Central memory CD8-positive, alpha-beta T cell (primary cell): ENCODE measurements at places on chromosomes 7 and 10.

DNA sequence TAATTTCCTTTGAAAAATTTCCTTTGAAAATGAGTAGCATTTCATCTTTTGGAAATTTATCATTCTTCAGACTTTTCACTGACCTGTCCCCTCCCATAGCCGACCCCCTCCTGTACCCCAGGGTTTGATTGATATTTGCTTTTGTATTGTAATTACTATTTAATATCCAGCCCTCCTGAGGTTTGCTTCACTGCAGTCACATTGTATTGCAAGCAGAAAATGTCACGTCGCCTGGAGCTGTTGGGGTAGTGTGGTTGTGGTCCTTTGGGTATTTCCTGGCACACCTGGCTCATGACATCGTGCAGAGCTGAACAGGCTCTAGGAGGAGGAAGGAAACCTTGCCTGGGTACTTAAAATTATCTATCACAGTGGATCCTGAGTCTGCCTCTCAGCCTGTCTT is 116.1 kb downstream of the INSYN2A start:
- no peak for DNase-seq

GRCh38 chr7:69673074-69673473 is 74.8 kb downstream of the AUTS2 start:
- DNase-seq, result no peak

DNA sequence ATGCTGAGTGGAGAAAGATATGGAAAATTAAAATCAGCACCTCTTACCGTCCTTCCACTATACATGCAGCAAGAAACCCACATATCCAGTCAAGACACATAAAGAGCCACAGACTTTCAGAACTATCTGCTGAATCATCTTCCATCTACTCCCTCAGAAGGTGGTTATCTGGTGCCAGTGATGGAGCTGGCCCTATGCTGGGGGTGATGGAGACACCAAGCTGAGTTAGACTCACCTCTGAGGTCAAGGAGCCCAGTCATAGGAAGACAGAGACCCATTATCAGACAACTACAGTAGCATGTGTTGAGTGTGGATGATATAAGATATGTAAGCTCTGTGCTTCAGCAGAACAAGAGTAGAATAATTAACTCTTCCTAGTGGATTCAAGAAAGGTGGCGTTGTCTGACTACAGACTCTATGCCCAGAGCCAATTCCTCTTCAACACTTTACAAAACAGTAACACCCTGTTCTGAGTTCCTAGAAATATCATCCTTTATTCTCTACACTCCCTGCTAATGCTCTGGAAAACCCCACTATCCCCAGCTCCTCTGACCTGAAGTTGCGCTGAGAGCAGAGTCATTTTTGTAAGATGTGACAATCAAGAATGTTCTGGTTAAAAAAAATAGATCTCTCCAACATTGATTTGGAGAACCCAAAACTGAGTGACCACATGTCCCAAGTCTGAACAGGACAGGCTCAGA is 14.3 kb downstream of the CYP3A5 start:
- DNase-seq, result no peak

DNA sequence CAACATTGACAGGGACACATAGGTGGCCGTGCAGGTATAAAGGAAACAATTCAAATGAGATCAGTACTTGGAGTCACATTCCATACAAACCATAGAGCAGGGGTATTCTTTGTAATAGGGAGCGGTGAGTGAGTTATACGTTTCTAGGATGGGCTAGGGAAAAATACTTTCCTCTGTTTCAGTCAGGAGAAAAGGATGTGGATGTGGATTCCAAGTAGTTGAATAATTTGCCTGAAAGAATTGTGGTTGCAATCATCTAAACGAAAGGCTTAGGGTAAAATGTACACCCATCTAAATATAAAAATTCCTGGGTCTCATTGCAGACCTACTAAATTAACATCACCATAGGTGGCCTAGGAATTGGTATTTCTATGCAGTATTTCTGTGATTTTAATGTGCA is 270.7 kb upstream of the IGFBP3 start:
- DNase-seq, result no peak

DNA sequence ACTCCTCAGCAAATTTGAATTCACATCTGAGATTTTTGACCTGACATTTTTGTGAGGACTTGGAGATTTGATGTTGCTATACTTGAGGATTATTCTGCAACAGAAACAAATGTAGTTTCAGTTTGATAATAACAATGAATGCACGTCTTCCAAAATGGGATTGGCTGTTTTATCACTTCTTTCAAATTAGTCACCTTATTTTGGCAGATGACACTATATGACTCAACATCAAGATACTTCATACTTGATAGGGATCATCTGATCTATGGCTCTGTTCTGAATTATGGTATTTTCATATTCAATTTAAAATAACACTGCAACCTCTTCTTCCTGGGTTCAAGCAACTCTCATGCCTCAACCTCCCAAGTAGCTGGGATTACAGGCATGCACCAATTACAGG is 24.2 kb downstream of the ARL5B start:
- no peak for DNase-seq

DNA sequence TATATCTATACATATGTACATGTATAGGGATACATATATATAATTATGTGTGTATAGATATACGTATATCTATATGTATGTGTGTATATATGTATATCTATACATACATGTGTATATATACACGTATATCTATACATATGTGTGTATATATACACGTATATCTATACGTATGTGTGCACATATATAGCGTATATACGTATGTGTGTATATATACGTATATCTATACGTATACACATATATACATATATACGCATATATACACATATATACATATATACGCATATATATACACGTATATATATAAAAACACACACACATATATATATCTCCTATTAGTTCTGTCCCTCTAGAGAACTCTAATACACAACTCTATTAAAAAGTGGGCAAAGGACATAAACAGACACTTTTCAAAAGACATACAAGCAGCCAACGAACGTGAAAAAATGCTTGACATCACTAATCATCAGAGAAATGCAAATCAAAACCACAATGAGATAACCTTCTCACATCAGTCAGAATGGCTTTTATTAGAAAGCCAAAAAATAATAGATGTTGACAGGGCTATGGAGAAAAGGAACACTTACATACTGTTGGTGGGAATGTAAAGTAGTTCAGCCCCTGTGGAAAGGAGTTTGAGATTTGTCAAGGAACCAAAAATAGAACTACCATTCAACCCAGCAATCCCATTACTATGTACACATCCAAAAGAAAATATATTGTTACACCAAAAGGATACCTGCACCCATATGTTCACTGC is 22.0 kb upstream of the TMEM120A start:
- no peak for DNase-seq

DNA sequence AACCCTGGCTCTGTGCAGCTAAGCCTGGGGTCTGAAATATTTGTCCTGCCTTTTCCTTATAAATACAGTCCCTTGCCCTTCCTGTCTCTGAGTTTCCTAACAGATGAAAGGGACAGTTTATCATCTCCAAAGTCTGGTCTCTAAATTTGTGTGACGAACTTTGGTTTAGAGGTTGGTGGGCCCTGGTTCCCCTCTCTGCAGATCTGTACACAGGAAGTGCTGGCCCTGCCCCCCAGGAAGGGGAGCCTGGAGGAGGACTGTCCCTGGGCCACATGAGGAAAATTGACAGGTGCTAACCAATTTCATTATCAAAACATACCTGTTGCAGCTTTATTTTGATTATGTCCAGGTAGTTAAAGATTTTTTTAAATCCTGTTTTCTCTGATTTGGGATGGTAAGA is 34.5 kb downstream of the PPP2R2D start:
- no peak for DNase-seq

DNA sequence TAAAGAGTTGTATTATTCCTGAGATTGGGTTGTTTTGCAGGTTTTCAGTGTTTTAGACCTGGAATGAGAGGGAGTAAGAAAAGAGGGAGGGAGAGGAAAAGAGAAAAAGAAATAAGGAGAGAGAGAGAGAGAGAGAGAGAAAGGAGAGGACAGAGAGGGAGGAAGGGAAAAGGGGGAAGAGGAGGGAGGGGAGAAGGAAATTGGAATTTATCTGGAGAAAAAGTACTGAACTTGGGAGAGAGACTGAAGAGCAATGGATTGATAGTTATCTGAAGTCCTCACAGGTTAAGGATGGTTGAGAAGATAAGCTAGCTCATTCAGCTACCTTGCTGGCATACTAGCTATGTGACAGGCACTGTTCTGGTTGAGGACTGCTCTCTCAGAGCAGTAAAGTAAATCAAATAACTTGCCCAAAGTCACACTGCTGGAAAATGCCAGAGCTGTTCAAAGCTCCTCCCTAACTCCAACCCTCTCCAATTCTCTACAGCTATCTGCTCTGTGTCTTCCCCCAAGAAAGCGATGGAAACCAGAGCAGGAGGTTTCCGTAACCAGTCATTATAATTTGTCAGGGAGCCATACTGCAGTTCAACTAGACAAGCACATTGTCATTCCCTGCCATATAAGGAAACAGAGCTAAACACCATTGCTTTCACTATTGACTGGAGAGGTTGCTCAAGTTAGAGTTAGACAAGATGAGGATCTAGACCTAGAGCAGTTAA is 10.7 kb downstream of the CALD1 start:
- DNase-seq, result no peak

- DNase-seq, result peak; percentile 53
Observed at GRCh38 chr10:11863353-11864109, 40.4 kb downstream of the PROSER2 start.

- no peak for DNase-seq
Observed at GRCh38 chr7:137454767-137455166, 111.2 kb upstream of the PTN start.

DNA sequence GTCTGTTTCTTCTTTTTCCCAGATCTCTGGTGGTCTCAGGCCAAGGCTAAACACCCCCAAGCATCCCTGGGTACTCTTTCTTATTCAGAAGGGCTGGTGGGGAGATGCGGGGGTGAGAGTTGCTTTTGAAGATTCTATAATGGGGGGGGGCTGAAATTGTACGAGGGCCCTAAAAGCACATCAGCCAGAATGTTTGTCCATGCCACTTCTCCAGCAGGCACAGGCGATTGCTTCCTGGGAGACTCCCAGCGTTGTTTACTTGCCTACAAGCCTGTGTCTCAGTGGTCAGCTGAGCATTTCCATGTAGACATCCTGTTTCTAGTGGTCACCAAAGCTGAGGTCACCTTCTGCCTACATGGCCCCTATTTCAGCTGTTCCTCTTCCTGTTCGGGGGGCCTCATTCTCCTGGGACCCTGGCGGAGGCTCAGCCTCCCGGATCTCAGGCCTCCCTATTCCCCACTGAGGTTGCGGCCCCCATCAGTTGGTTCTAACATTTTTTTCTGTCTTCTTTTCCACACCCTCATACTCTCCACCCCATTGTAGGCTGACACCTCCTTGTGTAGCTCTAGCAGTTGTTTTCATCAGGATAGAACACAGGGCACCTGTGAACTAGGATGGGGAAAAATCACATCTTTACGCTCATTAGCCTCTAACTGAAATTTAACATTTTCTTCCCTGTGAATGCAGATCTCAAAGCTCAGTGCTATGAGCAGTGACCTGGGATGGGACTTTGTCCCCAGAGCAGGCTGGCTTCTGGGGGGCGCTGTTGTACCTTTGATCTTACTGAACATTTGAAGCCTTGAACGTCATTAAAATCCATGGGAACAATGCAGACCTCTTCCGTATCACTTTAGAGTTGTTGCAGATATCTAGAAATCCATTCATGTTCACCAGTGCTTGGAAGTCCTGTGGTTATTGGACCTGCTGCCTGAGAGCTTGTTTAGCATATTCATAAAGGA is 286.5 kb downstream of the GLRX3 start:
- no peak for DNase-seq

DNA sequence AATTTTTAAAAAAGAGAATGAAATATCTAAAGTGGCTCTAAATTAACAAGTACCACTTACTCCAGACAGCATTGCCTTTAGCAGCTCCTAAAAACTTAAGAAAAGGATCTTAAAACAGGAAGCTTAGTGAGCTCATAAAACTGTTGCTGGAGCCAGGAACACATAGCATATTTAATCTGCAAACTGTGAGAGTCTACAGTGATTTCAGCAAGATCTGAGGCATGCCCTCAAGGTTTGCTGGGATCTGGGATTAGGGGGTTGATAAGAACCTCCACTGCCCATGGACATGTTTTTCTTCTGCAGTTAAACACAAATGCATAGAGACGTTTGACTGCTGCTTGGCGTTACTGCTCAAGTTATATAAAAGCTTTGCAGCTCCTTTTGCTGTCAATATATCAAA is 3.8 kb downstream of the GLI3 start:
- DNase-seq, result no peak

GRCh38 chr7:149686011-149686410 is 87.4 kb downstream of the ZNF467 start:
- DNase-seq, result no peak

DNA sequence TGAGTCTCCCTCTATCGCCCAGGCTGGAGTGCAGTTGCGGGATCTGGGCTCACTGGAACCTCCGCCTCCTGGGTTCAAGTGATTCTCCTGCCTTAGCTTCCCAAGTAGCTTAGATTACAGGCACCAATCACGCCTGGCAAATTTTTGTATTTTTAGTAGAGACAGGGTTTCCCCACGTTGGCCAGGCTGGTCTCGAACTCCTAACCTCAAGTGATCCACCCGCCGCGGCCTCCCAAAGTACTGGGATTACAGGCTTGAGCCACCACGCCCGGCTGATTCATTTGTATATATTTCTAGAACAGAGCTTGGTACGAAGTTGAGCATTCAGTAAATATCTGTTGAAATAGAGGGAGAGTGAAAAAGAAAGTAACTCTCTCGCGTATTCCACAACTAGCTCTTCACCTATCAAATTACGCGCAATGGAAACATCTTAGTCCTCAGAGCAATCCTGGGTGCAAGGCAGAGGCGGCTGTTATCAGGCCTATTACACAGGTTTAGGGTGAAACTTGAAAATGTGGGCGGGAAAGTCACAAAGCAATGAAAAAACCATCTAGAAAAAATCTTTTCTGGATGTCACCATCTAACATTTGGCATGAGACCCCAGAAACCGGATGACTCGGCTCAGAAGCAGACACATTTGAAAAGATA is 707 bp upstream of the GHITM start:
- peak; percentile 53 for DNase-seq

DNA sequence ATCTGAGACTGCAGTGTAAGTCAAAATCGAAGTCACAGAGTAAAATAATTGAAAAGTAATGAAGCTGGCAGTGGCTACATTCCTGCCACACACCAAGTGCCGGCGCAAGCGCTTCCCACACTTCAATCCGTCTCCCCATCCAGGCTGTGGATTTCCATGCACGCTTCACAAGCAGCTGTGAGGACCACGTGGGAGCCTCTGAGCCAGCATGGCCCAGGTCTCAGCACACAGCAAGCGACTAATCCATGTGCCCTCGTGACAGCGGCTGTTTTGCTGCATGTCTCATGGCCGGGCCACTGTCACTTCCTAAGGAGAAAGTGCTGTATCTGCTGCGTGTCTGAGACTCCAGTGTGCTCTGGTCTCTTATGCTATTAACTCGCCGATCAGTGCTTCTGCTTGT is 566.9 kb downstream of the DNAJB6 start:
- DNase-seq, result no peak

GRCh38 chr10:97777143-97777542 is 5.3 kb upstream of the SFRP5 start:
- no peak for DNase-seq

- no peak for DNase-seq
Observed at GRCh38 chr10:10824591-10825148, 193.0 kb upstream of the CELF2 start.
